NCI-H1436 (cell line): ENCODE measurements at places on chromosomes 1 and 21.

- DNase-seq, result no peak
Measured at GRCh38 chr21:46410516-46410915, 48.2 kb upstream of the DIP2A start.

GRCh38 chr1:235259133-235259778 lies 68.7 kb downstream of the ARID4B start:
- no peak for DNase-seq

- DNase-seq, result no peak
Measured at GRCh38 chr1:27520651-27521050, 30.7 kb upstream of the WASF2 start.

DNA sequence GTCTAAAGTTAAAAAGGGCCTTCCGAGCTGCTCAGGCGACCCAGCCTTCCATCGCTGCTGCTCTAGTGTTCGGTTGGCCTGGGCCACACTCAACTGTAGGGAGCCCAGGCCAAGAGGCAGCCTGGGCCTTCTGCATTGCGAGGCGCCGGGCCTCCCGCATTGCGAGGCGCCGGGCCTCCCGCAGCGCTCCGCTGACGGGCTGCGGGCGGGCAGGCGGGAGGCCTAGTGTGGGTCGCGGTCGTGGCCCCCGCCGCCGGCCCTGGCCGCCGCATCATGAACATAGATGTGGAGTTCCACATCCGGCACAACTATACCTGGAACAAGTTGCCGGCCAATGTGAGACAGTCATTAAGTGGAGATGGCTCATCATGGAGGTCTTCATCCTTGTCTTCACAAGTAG lies 48.3 kb downstream of the PPIAL4G start:
- DNase-seq, result no peak

- DNase-seq, result no peak
Measured at GRCh38 chr21:42706765-42707164, 53.3 kb downstream of the PDE9A start.

DNA sequence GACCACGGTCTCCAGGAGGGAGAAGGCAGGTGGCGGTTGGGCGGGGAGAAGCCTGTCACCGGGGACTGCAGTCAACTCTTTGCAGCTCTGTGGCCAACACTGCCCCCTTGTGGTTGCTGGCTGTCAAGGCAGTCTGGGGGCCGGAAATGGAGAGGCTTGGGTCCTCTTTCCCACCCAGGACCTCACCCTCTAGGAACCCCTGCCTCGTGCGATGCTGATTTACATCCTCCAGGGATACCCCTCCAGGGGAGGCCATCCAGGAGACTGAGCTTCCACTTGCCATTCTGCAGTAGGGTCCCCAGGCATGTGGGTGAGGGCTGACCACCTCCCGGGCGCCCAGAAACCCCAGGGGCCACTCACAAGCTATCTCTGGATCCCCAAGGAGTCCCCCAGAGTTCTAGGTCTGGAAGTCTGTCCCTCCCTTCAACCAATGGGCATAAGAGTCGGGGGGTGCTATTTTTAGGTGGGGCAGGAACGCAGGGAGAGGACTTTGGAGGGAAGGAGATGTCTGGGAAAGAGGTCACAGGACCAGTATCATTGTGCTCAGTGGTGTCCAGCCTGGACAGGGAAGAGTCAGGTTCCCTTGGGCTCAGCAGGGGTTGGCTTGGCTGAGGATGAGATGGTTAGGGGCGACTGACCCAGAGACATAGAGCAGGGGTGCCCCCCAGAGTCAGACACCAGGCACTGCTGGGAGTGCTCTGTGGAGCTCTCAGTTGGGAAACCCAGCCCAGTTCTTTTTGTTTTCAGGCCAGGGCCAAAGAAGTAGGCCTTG lies 7.1 kb upstream of the GPR61 start:
- peak; percentile 84 for DNase-seq

- peak; percentile 75 for DNase-seq
Measured at GRCh38 chr1:33364565-33364918, 43.6 kb upstream of the A3GALT2 start.

GRCh38 chr1:114289306-114289705 lies 135.6 kb upstream of the SYT6 start:
- no peak for DNase-seq

GRCh38 chr1:8095584-8095983 lies 69.5 kb upstream of the ERRFI1 start:
- no peak for DNase-seq

- no peak for DNase-seq
Measured at GRCh38 chr1:188402986-188403385, 1574.2 kb downstream of the PLA2G4A start.

GRCh38 chr1:23585321-23586022 lies 26.2 kb upstream of the ID3 start:
- no peak for DNase-seq

DNA sequence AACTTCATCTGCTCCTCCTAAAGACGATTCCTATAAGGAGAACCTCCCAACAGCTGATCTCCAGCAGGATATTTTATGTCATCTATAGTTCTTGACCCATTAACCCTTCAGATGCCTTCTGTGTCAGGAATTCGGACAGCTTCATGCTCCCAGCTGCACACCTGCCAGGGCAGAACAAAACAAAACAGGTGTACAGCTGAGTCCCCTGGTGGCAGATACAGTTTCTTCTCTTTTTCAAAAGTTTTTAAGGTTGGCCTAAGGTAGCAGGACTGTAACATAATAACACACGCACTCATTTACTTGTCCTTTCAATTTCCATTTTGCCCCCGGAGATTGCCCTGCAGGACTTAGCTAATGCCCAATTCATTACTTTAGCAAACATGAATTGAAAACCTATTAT lies 218.3 kb downstream of the S1PR1 start:
- DNase-seq, result no peak

DNA sequence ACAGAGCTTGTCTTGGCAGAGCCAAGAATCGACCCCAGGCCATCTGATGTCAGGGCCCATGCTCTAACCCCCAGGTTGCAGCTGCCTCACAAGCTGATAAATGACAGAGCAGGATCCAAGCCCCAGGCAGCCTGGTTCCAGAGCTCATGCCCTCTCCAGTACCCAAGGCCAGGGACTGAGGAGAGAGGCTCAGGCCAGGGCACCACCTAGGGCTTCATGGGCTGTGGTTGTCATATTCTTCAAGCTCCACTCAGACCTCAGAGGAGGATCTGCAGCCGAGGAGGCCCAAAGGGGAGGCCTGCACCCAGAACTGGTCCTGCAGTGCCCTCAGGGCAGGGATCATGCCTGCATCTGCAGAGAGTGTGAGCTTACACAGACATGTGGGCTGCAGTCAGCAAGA lies 301.1 kb downstream of the MATN1 start:
- DNase-seq, result no peak

- no peak for DNase-seq
Measured at GRCh38 chr1:10586125-10586524, 111.4 kb downstream of the PEX14 start.

DNA sequence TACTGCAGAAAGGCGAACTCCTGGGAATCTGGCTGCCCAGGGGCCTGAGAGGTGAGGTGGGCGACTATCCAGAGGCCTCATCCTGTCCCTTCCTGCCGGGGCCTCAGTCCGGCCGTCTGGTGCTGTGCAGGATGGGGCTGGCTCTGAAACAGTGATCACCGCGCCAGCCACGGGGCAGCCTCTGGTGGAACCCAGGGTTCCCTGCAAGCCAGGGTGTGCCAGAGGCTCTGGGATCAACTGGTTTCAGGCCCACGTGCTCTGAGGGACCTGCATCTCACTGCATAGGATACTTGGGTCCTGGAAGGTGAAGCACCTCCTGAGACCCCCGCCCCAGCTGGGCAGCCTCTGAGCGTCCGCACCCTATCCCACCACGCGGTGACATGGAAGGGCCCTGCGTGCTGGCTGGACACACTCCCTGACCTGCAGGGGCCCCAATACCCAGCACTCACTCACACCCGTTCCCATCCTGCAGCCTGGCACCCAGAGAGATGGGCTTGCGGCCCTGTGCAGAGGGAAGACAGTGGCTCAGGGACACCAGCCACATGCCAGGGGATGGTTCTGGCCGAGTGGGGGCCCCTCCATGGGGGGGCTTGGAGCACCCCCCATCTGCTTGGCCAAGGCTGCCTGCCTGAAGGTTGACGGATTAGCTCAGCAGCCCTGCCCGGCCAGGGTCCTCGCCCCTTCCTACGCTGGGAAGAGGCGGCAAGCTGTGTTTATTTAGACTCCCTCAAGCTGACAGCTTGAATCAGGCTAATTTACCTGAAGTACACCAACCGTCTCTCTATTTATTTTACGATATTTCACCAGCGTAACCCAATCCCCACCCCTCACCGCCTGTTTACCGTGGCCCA lies 64.3 kb upstream of the TTC34 start:
- peak; percentile 39 for DNase-seq

- no peak for DNase-seq
Measured at GRCh38 chr1:111593403-111594305, 25.9 kb upstream of the RAP1A start.

GRCh38 chr1:59678493-59679228 lies 136.1 kb upstream of the HOOK1 start:
- DNase-seq, result no peak
